ENCODE measurements at places on chromosomes 5 and 9. TPM values are rescaled to one million over a fixed set of nuclear protein-coding genes. Genes with fewer than 3 reads are reported as not detected.

DNA sequence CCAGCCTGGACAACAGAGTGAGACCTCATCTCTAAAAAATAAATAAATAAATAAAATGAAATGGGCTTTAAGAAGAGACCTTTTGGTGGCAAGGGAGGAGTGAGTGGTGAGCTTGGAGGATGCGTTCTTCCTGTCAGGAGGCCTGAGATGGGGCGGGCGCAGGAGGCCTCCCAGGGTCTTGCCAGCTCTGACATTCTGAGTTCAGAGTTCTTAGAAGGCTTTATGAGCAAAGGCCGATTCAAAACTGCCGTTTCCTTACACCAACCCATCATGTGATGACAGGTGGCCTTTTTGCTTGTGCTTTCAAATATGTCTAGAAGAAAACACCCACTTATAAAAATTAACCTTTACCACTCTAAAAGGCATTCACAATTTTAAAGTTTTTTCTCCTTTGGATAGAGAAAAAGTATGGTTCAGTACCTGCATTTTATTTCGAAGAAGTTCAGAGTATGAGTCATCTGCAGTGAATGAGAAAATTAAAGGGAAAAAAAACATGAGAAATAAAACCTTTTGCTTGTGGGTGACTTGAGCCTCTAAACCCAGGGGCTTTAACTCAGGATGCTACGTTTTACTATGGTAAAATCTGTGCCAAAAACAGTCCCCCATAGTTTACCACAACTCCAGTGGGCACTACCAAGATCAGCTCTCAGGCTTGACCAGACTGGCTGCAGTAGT, 157.4 kb upstream of the OTULINL start:
- DNase-seq, result no peak

NOXA1 gene
- polyA plus RNA-seq, result 0.06 TPM

C7 gene
- 17.1 TPM for polyA plus RNA-seq

CYLC2 gene
- polyA plus RNA-seq, result not detected

DNA sequence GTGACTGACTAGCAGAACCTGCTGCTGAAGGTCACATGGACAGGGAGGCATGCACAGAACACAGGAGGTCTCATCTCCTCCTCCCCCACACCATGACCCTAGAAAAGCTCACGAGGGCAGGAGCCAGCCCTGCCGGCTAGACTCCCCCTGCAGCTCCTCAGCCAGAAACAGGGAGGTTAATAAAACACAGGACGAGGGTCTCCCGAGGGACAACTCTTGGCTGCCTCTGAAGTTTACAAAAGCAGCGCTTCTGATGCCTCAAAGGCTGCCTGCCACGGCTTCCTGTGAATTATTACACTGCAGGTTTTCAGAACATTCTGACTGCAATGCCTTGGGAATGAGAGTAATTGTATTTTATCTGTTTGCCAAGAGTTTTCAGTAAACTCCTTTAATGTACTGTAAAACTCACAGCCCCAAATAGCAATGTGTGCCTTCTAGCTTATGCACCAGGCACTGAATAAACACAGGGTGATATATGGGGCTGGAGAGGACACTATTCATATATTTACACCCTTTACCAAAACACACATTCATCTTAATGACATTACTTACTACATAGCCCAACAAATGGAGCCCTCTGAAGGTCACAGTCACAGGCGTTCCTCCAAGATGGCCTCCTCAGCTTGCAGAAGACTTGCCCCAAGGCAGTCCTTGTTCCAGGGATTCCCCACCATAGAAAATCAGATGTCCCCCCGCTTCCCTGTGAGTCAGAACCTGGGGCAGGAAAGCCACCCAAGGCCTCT, 83.7 kb downstream of the C5orf15 start:
- no peak for DNase-seq

TPPP gene
- 0.05 TPM for polyA plus RNA-seq

- DNase-seq, result no peak
Observed at GRCh38 chr5:144179226-144179625, 8.6 kb downstream of the KCTD16 start.

DNA sequence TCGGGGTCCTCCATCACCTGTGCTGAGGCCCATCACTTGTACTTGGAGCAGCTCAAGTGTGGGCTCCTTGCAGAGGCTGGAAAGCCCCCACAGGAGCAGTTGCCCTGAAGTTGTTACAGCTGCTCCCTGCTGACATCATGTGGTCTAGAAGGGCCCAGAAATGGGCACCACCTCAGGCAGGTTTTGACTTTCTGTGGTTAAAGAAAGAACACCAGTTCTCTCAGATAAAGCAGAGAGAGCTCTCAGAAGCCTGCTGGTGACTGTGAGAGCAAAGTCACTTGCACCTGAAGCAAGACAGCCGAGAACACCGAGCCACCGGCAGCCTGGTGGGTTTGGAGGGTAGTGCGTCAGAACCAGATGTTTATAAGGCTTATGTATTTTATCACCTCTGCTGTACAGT, 70.4 kb downstream of the MVB12B start:
- no peak for DNase-seq

- no peak for DNase-seq
Observed at GRCh38 chr9:98793031-98793430, 3.3 kb downstream of the ANKS6 start.

PCDHGA8 gene
- polyA plus RNA-seq, result 0.93 TPM

- DNase-seq, result no peak
Observed at GRCh38 chr9:16769291-16769690, 101.2 kb downstream of the BNC2 start.

DNA sequence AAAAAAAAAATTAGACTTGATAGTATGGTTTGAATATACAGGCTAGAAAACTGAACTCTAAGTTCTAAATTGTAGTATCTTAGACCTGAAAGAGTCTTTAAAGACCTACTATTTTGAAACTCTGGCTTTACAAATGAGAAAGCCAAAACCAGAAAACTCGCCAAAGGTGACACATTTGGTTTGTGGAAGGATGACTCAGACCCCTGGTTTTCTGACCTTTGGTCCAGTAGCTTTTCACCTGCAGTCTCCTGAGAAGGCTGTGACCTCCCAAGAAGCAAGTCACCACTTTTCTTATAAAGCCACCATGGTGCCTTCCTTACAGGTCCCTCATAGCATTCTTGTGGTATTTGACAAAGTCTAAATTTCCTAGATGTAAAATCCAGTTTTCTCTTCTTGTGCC, 102.1 kb upstream of the CEP78 start:
- no peak for DNase-seq

DNA sequence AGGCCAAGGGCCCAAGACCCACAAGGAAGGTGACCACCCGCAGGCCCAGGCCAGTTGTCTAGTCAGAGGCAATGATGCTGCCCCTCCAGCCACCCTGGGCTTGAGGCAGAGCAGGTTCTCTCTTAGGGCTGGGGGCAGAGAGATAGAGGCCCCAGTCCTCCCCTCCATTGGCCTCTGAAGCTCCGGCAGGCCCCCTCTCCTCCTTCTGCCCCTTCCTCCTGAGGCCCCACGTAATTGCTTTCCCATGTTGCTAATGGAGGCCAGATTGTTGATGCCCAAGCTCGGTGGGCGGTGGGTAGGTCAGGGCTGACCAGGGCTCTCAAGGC, 26.6 kb upstream of the ENHO start:
- DNase-seq, result no peak

GRCh38 chr9:113219969-113220368, 1.1 kb downstream of the FKBP15 start:
- peak; percentile 38 for DNase-seq

NKD2 gene
- polyA plus RNA-seq, result not detected

PAEP gene
- not detected for polyA plus RNA-seq

WNK2 gene
- polyA plus RNA-seq, result not detected

- no peak for DNase-seq
Observed at GRCh38 chr5:133222040-133222439, 170.2 kb downstream of the HSPA4 start.

- no peak for DNase-seq
Observed at GRCh38 chr5:74367934-74368333, 272.6 kb downstream of the ENC1 start.

DNA sequence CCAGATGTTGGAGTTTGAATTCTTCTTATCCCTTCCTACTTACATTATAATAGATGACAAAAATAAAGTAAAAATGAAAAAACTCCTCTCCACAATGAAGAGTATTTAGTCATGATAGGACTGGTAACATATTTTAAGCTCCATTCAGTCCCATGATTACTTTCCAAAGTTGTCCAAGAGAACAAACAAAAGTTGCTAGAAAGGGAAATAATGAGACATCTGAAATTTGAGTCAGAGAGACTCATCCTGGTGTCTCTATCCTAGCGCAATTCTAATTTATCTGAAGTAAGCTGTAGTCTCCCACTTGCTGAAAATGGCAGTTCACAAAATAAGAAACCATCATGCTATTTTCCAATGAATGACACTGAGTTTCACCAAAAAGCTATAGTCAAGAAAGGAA, 152.2 kb downstream of the BNC2 start:
- DNase-seq, result no peak

GRCh38 chr5:98200726-98201541, 572.5 kb upstream of the RGMB start:
- DNase-seq, result no peak

LAMC3 gene
- polyA plus RNA-seq, result not detected

DNA sequence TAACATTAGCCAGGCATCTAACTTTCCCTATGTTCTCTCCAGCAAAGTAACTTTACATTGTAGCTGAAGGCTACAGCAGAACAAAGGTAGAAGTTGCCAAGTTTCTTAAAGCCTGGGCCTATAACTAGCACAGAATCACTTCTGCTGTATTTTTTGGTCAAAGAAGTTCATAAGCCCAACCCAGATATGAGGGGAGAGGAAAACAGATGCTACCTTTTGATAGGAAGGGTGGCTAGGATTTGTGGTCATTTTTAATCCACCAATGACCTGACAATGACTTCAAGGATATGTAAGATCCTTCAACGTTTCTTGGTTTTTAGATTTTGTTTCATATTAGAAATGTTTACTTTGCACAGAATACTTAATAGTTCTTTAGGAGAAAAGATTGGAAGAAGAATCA, 64.2 kb upstream of the RANBP3L start:
- no peak for DNase-seq

- no peak for DNase-seq
Observed at GRCh38 chr9:113995401-113995800, 82.7 kb downstream of the AMBP start.

DNA sequence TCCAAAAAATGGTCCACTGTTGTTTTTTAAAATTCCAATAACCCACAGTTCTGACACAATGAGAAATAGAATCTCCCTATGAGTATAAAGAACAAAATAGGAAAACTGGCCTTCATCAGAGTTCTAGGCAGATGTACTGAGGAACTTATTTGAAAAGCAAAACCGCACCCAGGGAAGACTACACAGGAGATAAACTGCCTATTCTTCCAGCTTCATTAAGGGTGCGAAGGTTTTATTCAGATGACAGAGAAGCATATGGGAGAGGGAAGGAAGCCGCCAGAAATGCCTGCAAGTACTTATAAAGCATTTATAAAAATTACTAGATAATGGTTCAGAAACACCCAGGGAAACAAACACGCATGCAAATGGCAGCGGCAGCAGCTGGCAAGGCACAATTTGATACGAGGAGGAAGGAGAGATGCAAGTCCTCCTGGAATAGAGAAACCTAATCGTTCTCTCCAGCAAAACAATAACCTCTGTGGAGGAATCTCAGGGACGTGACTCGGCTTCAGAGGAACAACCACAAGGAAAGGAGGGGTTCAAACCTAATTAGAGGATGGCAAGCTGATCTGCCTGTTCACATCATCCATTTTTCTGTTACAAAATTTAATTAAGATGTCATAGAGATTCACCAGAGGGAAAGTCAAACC, 9.0 kb downstream of the TTLL11 start:
- DNase-seq, result no peak

NTNG2 gene
- polyA plus RNA-seq, result 0.93 TPM

GRCh38 chr5:107218457-107219193, 452.1 kb downstream of the EFNA5 start:
- DNase-seq, result no peak

IRGM gene
- not detected for polyA plus RNA-seq

SLCO6A1 gene
- polyA plus RNA-seq, result not detected

IL4 gene
- not detected for polyA plus RNA-seq

SAXO1 gene
- polyA plus RNA-seq, result 0.01 TPM

GRCh38 chr5:180138976-180139730, 67.6 kb upstream of the RNF130 start:
- no peak for DNase-seq

CCDC192 gene
- polyA plus RNA-seq, result not detected

GRCh38 chr9:70340572-70340971, 73.9 kb downstream of the KLF9 start:
- no peak for DNase-seq

GRCh38 chr5:153767221-153768188, 271.2 kb downstream of the FAM114A2 start:
- DNase-seq, result no peak

GRCh38 chr9:81393985-81394811, 295.1 kb downstream of the TLE1 start:
- no peak for DNase-seq

- DNase-seq, result no peak
Observed at GRCh38 chr5:137303509-137303908, 195.6 kb downstream of the SPOCK1 start.

- DNase-seq, result no peak
Observed at GRCh38 chr5:133781436-133782225, 169.3 kb upstream of the FSTL4 start.

DDX4 gene
- polyA plus RNA-seq, result not detected

DNA sequence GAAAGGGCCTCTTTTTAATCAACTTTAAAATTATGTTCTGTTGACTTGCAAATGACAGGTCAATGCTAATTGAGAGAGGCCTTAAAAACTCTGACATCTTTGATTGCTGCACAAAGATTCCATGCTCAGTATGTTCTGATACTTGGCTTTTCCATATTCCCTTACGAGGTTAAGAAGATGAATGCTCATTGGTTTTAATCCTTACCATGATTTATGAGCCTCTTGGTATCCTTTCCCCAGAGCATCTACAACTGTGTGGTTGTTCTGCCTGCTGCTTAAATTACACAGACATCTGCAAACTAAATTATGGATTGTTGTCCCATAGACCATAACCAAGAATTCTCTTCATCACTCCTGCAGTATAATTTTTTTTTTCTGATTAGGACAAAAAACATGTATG, 352.6 kb downstream of the CDH12 start:
- no peak for DNase-seq

C5orf58 gene
- not detected for polyA plus RNA-seq

POLR1E gene
- polyA plus RNA-seq, result 44.5 TPM

NOTCH1 gene
- 1.7 TPM for polyA plus RNA-seq

GRCh38 chr5:77425998-77426659, 66.0 kb downstream of the WDR41 start:
- no peak for DNase-seq

Data from AG04450 (cell line).